ENCODE measurements at places on chromosomes 5 and 9.

DNA sequence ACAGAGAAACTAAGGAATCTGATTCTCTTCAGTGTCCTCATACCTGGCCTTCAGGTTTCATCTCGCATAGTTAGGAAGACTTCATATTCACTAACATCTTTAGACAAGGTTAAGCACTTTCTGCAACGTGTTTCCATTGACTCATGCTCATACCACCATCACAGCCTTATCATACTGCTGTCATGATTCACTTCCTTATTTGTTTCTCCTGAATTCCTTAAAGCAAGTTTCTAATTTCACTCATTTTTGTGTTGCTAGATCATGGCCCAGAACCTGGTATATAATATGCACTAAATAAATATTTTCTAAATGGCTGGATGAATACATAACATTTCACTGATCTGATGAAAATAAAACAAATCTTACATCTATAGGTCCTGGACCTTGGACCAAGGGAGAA lies 472.9 kb downstream of the PRELID2 start:
- no peak for DNase-seq

GRCh38 chr5:167546270-167546669 lies 745.2 kb upstream of the WWC1 start:
- DNase-seq: no peak

- no peak for DNase-seq
These were observed at the start of gene HAND1 for GRCh38 chr5:154478224-154478565. HAND1 (minus strand) TSS chr5:154478227; CDS start chr5:154478008, 219 bp downstream.

- DNase-seq: no peak
These were observed 12.6 kb downstream of the URM1 start for GRCh38 chr9:128383791-128384190.

GRCh38 chr5:179420476-179420875 lies 75.2 kb upstream of the ADAMTS2 start:
- no peak for DNase-seq

GRCh38 chr9:121622387-121623203 lies 28.8 kb upstream of the DAB2IP start:
- DNase-seq: no peak

GRCh38 chr9:117551171-117551570 lies 136.3 kb upstream of the ASTN2 start:
- DNase-seq: no peak

DNA sequence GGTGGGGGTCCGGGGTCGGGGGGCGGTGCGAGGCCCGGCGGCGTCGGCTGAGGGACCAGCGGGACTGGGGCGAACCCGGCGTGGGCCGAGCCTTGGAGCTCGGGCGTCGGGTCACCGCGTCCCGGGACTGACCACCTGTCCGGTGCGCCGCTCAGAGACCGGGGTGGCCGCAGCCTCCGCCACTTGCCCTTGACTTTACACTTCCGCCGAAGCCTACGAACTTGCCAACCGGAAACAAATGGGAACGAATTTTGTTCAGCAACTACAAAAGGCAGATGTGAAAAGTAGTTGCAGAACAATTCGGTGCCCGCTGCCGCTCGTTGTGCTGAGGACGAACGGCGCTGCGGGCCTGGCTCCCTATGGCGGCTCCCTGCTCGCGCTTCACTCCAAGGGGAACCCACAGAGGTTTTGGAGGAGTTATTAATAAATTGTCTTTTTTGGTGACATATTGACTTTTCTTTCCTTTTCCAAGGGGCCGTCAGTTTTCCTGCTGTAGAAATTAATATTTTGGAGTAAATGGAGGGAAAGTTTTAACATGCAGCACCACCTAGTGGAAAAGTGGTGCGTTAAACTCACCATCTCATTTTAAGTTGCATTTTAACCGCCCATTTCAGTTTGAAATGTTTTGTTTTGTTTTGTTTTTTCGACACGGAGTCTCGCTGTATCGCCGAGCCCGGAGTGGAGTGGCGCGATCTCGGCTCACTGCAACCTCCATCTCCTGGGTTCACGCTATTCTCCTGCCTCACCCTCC lies 490 bp downstream of the PCBD2 start:
- DNase-seq: peak; percentile 54

DNA sequence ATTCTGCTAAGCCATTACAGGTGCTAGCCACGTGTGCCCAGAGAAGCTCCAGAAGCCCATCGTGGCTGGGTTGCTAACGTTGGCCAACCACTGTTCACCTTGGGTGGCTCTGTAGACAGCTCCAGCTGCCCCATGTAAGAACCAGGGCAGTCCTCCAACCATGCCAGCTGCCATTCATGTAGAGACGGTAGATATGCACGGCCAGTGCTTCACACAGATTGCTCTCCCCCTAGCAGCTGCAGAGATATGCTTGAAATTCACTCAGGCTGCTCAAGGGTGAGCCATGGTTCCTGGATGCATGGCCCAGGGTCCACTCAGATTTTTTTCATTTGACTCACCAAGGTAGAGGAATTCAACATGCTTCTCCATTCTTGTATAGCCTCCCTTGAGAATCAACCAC lies 31.0 kb downstream of the GADD45G start:
- no peak for DNase-seq

- no peak for DNase-seq
These were observed 48.5 kb downstream of the SEMA5A start for GRCh38 chr5:9497347-9497746.

GRCh38 chr5:132591145-132591544 lies 34.4 kb downstream of the RAD50 start:
- DNase-seq: no peak

DNA sequence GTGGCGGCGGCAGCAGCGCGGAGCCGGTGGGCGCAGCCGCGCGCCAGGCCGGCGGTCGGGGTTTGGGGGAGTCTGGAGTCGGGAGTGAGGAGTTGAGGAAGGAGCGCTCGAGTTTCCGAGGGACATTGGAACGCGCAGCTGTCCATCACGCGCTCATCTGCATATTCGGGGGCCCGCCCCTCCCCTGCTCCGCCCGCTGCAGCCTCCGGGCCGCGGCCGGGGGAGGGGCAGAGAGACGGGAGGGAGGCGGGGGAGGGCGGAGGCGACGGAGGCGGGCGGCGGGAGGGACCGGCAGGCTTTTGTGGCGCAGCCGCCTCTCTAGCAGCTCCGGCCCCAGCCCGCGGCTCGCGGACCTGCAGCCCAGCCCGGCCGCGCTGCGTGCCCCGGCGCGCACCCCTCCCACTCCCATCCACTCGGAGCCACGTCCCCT lies at the start of gene IRX2:
Gene IRX2 (minus strand): TSS at position 86 of the 430 bp plus-strand sequence. CDS start 264 bp downstream, outside the sequence.
- DNase-seq: no peak

GRCh38 chr9:92728831-92729734 lies 35.5 kb downstream of the BICD2 start:
- DNase-seq: no peak

- no peak for DNase-seq
These were observed 51.5 kb upstream of the HRH2 start for GRCh38 chr5:175606409-175606808.

DNA sequence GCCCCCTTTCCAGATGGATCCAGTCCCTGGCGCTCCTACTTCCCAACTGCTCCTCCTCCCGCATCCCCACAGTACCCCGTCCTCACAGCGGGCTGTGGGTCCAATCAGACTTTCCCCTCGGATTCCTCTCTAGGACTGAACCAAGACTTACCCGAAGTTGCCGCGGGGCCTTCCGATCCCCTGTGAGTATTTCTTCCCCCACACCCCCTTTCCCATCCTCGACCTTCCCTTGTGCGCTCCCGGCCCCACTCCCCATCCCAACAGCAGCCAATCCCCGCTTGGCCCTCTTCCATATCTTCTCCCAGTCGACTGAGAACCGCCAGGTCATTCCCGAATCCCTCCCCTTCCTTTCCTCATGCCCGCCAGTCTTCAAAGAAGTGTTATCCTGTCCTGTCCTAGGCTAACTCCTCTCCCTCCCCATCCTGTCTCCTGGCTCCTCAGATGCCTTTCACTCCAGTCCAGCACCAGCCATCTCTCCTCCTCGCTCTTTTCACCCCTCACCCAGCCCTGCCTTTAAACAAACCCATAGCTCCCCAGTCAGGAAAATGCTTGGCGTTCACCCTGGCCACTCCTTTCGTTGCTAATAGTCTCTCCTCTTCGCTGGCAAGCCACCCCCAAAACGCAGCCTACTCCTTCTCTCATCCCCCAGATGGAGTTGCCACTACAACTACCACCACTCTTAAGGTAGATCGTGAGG lies 646 bp downstream of the SWI5 start:
- DNase-seq: no peak

GRCh38 chr9:110801426-110801825 lies 132.8 kb downstream of the MUSK start:
- no peak for DNase-seq

DNA sequence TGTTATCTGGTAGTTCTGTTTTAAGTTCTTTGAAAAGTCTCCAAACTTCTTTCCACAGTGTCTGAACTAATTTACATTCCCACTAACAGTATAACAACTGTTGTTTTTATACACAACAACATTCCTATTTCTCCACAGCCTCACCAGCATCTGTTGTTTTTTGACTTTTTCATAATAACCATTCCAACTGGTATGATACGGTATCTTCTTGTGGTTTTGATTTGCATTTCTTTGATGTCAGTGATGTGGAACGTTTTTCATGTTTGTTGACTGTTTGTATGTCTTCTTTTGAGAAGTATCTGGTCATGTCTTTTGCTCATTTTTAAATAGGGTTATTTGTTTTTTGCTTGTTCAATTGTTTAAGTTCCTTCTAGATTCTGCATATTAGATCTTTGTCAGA lies 12.6 kb upstream of the GRAMD2B start:
- no peak for DNase-seq

DNA sequence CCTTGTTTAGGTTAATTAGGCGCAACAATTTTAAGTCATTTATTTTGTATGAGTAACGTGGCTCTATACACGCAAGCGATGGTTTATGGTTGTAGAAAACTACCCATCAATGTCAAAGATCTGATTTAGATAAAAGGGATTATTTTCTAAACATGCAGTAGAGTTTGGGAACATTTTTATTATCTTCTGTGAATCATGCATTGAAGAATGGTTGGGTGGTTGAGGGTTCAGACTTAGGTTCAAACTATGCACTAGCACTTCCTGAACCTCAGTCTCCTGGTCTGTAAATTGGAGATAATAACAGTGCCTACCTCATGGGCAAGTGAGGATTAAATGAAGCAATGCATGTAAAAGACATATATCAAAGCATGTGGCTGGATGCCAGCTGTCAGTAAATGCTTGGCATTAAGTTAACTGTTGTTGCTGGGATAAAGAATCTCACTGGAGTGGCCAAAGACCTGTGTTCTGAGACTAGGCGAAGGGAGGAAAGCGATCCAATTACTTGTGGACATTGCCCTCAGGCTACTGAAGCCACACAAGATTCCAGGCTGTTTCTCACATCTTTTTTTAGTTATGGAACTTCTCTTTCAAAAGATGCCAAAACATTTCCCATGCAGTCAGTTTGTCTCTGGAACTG lies 1.1 kb upstream of the OTULINL start:
- no peak for DNase-seq

DNA sequence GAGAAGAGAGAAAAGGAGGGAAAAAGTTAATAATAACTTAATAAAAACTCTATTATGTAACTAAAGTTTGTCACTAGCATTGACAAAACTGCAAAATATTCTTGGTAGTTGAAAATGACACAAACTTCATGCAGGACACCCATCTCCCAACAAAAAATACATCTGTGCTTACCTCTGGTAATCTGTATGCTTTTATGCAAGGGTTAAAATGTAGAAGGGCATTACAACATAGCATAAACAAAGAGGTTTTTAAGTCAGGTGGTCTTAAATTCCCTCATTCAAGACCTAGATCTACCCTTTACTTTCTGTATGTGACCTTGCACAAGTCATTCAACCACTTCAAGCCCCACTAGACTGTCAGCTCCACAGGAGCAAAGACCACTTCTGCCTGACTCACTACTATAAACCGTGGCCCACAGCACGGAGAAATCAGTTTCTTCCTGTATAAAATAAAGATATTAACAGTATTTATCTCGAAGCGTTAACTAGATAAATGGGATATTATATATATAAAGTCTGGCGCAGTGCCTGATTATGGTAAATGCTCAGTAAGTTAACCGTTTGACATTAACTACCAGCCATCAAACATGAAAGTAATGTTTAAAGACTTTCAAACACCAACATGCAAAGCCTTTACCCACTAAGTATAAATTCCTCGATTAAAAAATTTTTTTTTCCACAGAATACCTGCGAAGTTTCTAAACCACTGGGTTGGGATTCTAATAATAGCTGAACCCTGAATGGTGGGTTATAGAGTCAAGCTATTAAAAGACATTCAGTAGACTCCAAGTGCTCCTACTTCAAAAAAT lies 2.0 kb downstream of the FBXL17 start:
- peak; percentile 3 for DNase-seq

DNA sequence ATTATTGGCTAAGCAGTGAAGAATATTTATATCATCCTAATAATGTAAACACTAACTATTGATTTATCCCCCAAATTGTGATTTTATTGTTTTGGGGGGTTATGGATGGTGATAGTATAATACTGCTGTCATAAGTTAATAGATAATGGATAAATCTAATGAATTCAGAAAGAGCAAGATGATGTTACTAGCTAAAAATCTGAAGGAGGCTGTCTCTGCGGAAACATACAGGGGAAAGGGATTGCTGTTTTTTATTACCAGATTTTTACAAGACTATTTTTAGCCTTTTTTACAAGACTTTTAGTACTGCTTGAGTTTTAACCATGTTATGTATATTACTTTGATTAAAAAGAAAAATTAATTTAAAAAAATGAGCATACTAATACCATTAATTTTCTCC lies 5.3 kb upstream of the ABL1 start:
- no peak for DNase-seq

GRCh38 chr9:77938163-77938562 lies 93.4 kb downstream of the GNAQ start:
- no peak for DNase-seq

DNA sequence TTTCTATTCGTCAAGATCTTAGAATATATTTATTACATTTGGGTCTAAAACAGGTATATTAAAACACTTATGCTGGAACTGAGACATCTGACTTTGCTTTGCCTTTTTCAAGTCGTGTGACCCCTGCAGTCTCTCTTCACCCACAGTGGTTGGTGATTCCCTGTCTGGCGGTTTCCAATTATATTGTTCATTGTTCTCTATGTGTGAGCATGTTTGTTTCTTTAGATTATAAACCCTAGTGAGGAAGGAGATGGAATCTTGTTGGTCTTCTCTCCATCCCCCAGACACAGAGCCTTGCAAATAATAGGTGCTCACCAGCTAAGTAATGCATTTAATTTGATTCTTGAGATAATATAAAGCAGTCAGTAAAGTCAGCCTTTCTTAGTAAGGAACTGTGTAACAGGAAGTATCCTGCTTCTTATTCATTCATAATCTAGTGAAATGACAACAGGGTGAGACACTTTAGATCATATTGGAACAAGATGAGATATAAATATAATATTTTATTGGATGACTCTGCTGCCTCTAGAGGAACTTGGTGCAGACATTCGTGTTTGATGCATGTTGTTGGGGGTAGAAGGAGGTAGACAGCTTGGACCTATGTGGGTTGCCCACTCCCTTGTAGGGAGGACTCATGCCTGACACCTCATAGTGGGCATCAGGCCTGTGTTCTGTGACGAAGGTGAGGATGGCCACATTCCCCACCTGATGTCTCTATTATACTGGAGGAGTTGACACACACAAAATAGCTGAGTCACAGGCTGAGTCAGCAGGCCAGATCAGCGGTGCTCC lies 88.1 kb downstream of the FGF1 start:
- DNase-seq: no peak

All from CD4-positive, alpha-beta T cell treated with Interleukin-6 at 100 ng/mL for 8 hours (primary cell).